ENCODE measurements at places on chromosomes 1 and 21. TPM values are rescaled to one million over a fixed set of nuclear protein-coding genes. Genes with fewer than 3 reads are reported as not detected.

C2CD4D gene
- total RNA-seq, result not detected

GRCh38 chr1:143625886-143626285, 345.9 kb downstream of the FAM72C start:
- no peak for DNase-seq

DNA sequence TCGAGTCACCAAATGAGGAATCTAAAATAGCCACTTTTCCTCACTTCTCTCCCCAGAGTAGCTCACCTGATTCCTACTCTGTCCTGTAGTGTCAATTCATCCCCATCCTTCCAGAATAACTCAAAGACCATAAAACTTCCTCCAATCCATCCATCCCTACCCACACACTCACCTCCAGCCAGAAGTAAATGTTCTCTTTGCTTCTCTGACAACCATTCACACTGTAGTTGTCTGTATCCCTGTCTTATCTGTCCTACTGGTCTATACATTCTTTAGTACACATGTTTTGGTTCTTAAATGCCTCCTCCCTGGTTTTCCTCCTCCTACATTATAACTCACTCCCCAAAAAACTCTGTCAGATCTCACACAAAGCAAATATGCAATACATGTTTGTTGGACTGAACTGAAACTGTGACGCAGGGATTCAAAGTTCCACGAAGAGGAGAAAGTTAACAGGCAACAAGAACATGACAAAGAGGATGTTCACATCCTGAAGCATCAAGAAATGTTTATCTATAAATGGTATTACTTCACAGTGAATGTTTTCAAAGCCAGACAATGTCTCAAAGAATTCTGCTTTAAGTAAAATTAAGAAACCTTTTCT, 11.0 kb downstream of the TP53BP2 start:
- no peak for DNase-seq

RGS18 gene
- total RNA-seq, result 65.2 TPM

Measured in spleen (tissue), 13 donors.